ENCODE measurements at places on chromosomes 2 and 18. TPM values are rescaled to one million over a fixed set of nuclear protein-coding genes. Genes with fewer than 3 reads are reported as not detected.

DNA sequence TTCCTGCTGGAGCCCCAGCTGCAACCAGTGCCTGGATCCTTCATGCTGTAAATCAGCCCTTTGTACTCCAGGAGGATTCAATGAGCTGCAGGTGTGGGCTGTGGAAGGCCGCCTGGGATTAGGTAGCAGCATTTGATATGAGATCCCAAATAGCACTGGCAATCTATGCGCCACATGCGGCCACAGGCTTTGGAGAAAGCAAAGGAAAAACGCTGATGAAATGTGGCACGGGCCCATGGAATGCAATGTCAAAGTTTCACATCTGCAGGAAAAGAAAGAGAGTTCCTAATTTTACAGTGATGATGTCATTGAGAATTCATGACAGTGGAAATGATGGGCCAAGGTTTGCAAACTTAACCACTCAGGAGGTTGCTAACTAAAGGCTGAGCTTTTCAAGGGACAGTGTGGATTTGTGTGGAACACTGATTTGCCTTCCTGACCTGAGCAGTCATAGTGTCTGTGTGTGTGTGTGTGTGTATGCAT is 216.4 kb upstream of the OSR1 start:
- no peak overlapping the region for H3K27ac ChIP-seq
- no peak overlapping the region for H3K4me3 ChIP-seq
- H3K36me3 ChIP-seq = no peaks in the 10 kb centered on the region
- no peaks in the 10 kb centered on the region for H3K4me1 ChIP-seq
- no peaks in the 10 kb centered on the region for H3K27me3 ChIP-seq

DNA sequence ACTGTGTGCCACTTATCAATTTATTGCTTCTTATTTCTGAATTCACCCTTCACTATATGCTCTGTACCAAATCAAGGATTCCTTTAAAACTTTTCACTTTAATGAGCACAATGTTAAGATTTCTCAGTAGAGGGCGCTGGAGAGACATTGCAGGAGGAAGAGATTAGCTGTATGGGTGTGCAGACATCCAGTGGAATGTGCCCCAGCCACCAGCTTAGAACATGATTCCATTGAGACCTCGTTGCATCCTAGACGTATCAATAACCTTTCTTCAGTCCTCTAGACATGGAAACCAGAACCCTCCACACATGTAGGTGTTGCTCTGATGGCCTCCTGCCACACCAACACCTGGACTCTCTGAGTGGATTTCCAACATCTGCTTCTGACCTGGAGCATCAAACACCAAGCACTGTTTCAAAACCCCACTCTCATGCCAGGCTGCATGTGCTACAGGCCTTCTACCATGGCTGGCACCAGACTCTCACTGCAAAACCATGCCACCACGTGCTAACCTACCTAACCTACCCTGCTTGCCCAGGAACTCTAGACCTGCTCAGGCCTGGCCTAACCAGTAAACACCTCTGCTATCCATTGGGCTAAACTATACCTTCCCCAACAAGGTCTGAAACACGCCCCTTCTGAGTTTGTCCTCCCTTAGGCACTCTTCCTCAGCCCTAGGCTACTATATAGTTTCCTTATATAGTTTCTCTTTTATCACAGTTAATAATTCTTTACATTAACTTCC is 633.2 kb upstream of the PKDCC start:
- peak; percentile 67 for DNase-seq
- no peak overlapping the region for H3K27ac ChIP-seq
- no peaks in the 10 kb centered on the region for H3K27me3 ChIP-seq

GRCh38 chr18:58645398-58645797 is 16.5 kb upstream of the ALPK2 start:
- H3K27ac ChIP-seq = no peak overlapping the region
- H3K4me3 ChIP-seq = no peak overlapping the region
- peaks cover 7% of the 10 kb centered on the region for H3K4me1 ChIP-seq
- DNase-seq = no peak

DNA sequence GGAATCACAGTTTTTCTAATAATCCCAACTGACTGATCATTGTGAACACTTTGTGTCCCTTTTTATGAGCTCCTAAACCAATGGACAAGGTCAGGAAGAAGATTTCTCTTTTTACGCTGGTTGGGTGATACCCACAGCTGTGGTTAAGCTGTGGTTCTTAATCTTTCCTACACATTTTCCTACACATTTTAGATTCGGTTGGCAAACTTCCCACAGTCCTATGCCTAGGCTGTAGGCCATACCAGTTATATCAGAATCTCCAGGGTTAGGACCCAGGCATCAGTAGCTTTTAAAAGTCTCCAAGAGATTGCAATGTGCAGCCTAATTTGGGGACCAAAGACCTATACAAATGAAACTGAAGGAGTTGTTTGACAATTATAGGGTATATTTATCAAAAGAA is 203.0 kb downstream of the SP3 start:
- H3K4me1 ChIP-seq = peaks cover 22% of the 10 kb centered on the region
- H3K36me3 ChIP-seq = no peaks in the 10 kb centered on the region
- H3K4me3 ChIP-seq = no peak overlapping the region

DNA sequence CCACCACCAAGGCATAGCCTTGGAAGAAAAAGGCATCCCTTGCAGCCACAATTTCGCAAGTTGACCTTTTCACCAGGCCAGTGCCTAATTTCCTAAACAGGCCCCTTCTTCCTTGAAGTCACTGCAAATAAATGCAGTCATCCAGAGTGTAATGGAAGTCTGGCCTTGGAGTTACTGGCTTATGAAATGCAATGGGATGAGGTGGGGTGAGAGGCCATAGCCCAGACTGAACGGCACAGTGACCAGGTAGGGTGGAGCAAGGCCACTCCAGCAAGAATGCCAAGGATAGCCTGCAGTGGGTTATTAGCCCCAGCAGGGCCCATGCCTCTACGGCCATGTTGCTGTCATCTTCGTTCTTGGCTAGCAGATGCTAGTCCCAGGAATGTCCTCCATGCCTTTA is 68.4 kb downstream of the BCL11A start:
- no peaks in the 10 kb centered on the region for H3K27me3 ChIP-seq
- no peaks in the 10 kb centered on the region for H3K36me3 ChIP-seq
- peaks cover 47% of the 10 kb centered on the region for H3K4me1 ChIP-seq
- H3K4me3 ChIP-seq = no peak overlapping the region

GRCh38 chr2:104033399-104033798 is 820.5 kb upstream of the POU3F3 start:
- H3K27ac ChIP-seq = no peak overlapping the region
- no peaks in the 10 kb centered on the region for H3K36me3 ChIP-seq
- no peak for DNase-seq
- no peaks in the 10 kb centered on the region for H3K4me1 ChIP-seq
- no peak overlapping the region for H3K4me3 ChIP-seq

Gene MAPRE3
- 75.9 TPM for total RNA-seq

DNA sequence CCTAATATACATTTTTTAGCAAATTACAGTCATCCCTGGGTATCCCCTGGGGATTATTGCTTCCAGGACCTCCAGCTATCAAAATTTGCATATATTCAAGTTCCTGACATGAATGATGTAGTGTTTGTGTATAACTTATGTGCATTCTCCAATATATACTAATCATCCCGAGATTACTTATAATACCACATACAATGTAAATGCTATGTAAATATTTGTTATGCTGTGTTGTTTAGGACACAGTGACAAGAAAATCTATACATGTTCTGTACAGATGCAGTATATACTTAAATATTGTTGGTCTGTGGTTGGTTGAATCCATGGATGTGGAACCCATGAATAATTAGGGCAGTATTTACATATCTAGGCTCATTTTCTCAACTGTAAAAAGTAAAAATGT is 1060.3 kb downstream of the DSC3 start:
- H3K27ac ChIP-seq = no peak overlapping the region
- H3K27me3 ChIP-seq = no peaks in the 10 kb centered on the region
- H3K4me1 ChIP-seq = no peaks in the 10 kb centered on the region
- no peak overlapping the region for H3K4me3 ChIP-seq
- DNase-seq = no peak
- H3K36me3 ChIP-seq = no peaks in the 10 kb centered on the region

DNA sequence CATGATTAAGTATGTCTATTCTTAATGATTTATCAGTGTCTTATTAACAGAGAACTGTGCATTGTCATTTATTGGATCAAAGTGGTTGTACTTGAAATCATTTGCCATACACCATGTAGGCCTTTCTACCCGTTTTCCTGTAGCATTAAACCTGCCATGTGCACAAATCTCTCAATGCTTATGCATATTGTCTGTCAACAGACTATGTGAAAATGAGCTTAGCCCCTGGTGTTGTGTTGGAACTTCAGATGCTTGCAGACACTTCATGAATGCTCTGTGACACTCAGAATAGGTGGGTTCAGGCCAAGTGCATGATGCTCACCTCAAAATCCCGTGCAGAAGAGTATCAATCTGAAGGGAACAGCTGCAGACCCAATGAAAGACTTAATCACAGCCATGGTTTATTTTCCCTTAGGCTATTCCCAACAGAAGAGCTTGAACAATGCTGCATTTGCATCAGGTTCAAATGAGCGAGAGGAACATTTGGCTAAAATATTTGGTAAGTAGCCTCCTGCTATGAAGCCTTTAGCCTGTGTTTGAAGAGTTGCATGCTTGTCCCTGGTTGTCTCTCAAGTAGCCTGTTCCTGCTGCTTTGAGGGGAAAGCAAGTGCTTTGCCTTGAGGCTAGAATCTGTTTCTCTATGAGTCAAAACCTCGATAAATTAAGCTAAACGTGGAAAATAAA is 6.1 kb downstream of the C2orf92 start:
- H3K4me1 ChIP-seq = peaks cover 6% of the 10 kb centered on the region
- no peaks in the 10 kb centered on the region for H3K27me3 ChIP-seq
- no peak overlapping the region for H3K4me3 ChIP-seq
- no peak for DNase-seq

- no peaks in the 10 kb centered on the region for H3K27me3 ChIP-seq
- H3K27ac ChIP-seq = no peak overlapping the region
- no peaks in the 10 kb centered on the region for H3K4me1 ChIP-seq
- H3K36me3 ChIP-seq = no peaks in the 10 kb centered on the region
- no peak overlapping the region for H3K4me3 ChIP-seq
Observed at GRCh38 chr2:70420143-70420542, 118.3 kb upstream of the FAM136A start.

DNA sequence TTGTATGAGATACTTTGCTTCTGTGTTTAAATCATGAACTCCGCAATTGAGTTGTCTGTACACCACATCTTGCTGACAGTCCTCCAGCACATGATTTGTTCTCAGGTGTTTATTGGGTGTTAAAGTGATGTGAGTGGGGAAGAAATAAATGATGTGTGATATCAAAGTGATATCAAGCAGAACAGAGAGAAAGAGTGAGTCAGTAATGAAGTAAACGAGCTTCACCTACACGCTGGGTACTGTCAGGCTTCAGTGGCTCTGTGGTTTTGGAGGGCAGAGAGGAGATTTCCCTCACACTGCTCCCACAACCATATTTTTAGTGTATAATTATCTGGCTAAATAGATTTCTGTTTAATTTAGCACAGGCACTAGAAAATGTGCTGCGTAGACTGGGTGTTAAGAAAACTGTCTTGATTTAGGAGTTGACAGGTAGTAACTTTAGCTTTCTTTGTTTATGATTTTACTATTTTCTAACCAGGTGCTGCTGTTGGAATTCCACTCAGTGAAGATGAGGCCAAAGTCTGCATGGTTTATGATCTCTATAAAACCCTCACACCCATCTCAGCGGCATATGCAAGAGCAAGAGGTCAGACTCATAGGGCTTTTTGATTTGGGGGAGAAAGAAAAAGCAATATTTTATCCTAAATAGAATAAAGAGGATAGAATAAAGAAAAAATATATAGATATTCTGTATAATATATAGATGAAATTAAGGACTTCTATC is 21.2 kb downstream of the ATIC start:
- no peak overlapping the region for H3K27ac ChIP-seq
- DNase-seq = no peak
- no peak overlapping the region for H3K4me3 ChIP-seq
- no peaks in the 10 kb centered on the region for H3K4me1 ChIP-seq

DNA sequence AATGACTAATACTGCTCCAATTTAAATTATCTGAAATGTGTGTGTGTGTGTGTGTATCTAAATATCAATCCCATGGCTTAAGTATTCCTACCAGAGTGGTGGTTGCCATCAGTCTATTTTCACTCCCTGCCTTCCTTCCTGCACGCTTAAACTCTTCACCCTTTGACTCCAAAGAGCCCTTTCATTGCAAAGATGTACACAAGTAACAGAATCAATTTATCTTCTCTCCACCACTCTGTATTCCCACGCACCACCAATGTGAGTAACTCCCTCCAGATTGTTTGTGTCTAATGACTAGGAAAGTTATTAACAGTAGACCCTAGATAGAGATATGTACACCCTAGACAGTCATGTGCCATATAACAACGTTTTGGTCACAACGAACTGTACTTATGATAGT is 42.8 kb downstream of the ARL6IP6 start:
- no peak overlapping the region for H3K27ac ChIP-seq
- no peaks in the 10 kb centered on the region for H3K27me3 ChIP-seq
- peak; percentile 36 for DNase-seq
- no peaks in the 10 kb centered on the region for H3K4me1 ChIP-seq
- peaks cover 5% of the 10 kb centered on the region for H3K36me3 ChIP-seq

Gene CHRNG
- total RNA-seq = not detected

- H3K4me1 ChIP-seq = no peaks in the 10 kb centered on the region
- H3K36me3 ChIP-seq = no peaks in the 10 kb centered on the region
- no peaks in the 10 kb centered on the region for H3K27me3 ChIP-seq
- H3K4me3 ChIP-seq = no peak overlapping the region
Observed at GRCh38 chr2:234911271-234911670, 40.5 kb upstream of the SH3BP4 start.

GRCh38 chr2:221264318-221264717 is 307.8 kb downstream of the EPHA4 start:
- DNase-seq = no peak
- no peak overlapping the region for H3K4me3 ChIP-seq
- H3K27me3 ChIP-seq = no peaks in the 10 kb centered on the region
- no peak overlapping the region for H3K27ac ChIP-seq

Gene TXNDC2
- not detected for total RNA-seq

Gene M1AP
- total RNA-seq = not detected

Gene C2orf15
- 2.3 TPM for total RNA-seq

DNA sequence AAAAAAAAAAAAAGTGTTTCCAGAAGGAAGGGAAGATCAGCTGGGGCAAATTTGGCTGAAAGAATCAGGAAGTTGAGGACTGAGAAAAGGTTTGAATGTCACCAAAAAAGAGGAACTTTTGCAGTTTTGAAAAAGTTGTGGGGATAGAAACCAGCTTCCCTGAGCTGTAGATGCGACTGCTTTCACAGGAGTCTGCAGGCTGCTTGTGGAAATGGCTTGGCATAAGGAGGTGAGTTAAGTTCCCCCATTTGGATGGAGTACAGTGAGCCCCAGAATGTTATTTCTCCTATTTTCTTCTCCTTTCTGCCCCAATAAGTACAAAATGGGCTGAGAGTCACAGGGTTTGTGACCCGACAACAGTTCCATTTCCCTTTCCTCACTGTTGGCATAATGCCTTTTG is 16.5 kb upstream of the ME2 start:
- no peak overlapping the region for H3K4me3 ChIP-seq
- no peaks in the 10 kb centered on the region for H3K27me3 ChIP-seq
- no peak for DNase-seq
- H3K27ac ChIP-seq = no peak overlapping the region

Gene CEBPZOS
- total RNA-seq = 10.6 TPM

GRCh38 chr2:240437861-240438809 is 2.7 kb downstream of the GPC1 start:
- peaks cover 15% of the 10 kb centered on the region for H3K27me3 ChIP-seq
- H3K27ac ChIP-seq = no peak overlapping the region
- peak; percentile 80 for DNase-seq
- no peaks in the 10 kb centered on the region for H3K36me3 ChIP-seq
- H3K4me1 ChIP-seq = no peaks in the 10 kb centered on the region
- no peak overlapping the region for H3K4me3 ChIP-seq

Gene ANKRD39
- total RNA-seq = 27.8 TPM

- H3K36me3 ChIP-seq = no peaks in the 10 kb centered on the region
- H3K27ac ChIP-seq = no peak overlapping the region
- H3K27me3 ChIP-seq = no peaks in the 10 kb centered on the region
Observed at GRCh38 chr2:14157816-14158215, 474.7 kb upstream of the LRATD1 start.

Data from cardiac muscle cell (in vitro differentiated cells and primary cell).